ENCODE measurements at places on chromosomes 13 and 19. TPM values are rescaled to one million over a fixed set of nuclear protein-coding genes. Genes with fewer than 3 reads are reported as not detected.
A peak's percentile ranks its signal among the peaks of the same experiment; 100 is the strongest.

GRCh38 chr13:60032851-60033250 is 130.9 kb downstream of the DIAPH3 start:
- no peak for DNase-seq

- no peak for DNase-seq
These were observed 26.5 kb downstream of the ATP4B start for GRCh38 chr13:113631341-113632095.

GRCh38 chr13:22076658-22077057 is 405.8 kb downstream of the FGF9 start:
- DNase-seq = no peak

DNA sequence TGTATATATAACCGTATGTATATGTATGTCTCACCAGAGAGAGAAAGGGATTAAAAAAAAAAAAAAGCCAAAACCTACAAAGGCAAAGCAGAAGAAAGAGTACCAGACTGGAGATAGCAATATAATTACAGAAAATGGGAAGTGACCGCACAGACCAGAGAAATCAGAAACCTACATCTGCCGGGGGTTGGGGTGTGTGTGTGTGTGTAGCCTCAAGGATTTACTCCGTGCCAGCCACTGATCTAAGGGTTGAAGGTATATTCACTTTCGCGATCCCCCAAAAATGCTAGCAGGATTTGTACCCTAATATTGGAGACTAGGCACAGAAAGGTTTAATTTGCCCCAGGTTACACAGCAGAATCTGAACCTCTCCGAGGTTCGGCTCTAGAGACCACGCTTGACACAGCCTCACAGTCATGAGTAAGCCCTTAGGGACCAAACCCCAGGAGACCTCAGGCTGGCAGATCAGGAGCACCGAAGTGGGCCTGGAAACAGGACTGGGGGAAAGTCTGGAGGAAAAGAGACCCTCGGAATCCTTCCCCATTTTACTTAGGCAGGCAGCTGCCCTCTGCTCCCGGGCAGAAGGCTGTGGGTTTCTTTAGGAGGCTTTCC is 14.8 kb downstream of the ARL11 start:
- DNase-seq = no peak

Gene CLDND2
- total RNA-seq = not detected

Gene KCNN4
- 5.0 TPM for total RNA-seq

GRCh38 chr19:35144600-35145436 is 1.8 kb downstream of the FXYD7 start:
- no peak for DNase-seq

- peak; percentile 15 for DNase-seq
These were observed 63.5 kb downstream of the TSHZ3 start for GRCh38 chr19:31285744-31286143.

Gene DPRX
- total RNA-seq = not detected

DNA sequence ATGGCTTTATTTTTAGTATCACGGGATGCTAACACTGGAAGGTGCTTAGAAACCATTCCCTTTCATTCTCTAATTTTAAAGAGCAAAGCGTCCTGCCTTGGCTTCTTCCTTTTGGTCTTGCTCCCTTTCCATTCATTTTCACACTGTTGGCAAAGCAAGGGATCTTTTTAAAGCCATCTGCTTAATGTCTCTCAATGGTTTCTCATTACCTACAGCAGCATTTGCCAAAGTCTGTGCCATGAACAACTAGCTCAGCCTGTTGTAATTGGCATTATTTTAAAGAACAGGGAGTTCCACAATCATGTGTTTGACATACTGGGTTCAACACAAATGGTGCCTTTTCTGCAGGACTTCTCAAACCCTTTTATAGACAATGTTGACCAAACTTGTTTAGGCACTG is 444.3 kb downstream of the GPC6 start:
- no peak for DNase-seq

Gene ZNF415
- not detected for total RNA-seq

- peak; percentile 23 for DNase-seq
These were observed 109.9 kb downstream of the RBM26 start for GRCh38 chr13:79295906-79296706.

DNA sequence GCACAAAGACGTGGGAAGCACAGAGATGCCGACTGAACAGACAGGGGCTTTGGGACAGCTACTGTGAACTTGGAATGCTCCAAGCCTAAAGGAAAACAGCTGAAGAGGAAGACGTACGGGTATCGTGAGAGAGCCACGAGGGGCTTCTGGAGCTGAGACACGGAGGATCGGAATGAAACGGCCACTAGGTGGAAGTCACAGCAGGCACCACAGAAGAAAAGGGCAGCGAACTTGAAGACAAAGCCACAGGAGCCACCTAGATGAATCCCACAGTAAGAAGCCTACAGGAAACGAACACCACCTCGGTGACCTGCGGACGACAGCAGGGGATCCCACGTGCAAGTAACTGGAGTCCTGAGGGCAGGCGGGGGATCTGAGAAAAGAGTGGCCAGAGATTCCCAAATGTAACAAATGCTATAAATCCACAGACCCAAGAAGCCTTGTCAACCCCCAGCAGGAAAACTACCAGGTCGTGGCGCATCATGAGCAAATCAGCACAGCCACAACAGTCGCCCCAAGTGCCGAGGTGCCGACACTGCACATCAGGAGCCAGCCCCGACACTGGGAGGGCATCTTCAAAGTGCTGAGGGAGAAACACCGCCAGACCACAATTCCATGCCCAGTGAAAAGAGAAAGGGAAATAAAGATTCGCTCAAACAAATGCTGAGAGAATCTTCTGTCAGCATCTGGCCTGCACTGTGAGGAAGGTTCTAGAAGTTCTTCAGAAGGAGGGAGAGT is 39.3 kb upstream of the ISYNA1 start:
- no peak for DNase-seq

GRCh38 chr13:23330356-23330755 is 103.1 kb downstream of the SACS start:
- no peak for DNase-seq

Gene NUFIP1
- 6.1 TPM for total RNA-seq

GRCh38 chr13:100542826-100543156 is 45.8 kb downstream of the GGACT start:
- DNase-seq = no peak
